Osteocyte (in vitro differentiated cells): ENCODE measurements at places on chromosomes 2 and 18. TPM values are rescaled to one million over a fixed set of nuclear protein-coding genes. Genes with fewer than 3 reads are reported as not detected.

DNA sequence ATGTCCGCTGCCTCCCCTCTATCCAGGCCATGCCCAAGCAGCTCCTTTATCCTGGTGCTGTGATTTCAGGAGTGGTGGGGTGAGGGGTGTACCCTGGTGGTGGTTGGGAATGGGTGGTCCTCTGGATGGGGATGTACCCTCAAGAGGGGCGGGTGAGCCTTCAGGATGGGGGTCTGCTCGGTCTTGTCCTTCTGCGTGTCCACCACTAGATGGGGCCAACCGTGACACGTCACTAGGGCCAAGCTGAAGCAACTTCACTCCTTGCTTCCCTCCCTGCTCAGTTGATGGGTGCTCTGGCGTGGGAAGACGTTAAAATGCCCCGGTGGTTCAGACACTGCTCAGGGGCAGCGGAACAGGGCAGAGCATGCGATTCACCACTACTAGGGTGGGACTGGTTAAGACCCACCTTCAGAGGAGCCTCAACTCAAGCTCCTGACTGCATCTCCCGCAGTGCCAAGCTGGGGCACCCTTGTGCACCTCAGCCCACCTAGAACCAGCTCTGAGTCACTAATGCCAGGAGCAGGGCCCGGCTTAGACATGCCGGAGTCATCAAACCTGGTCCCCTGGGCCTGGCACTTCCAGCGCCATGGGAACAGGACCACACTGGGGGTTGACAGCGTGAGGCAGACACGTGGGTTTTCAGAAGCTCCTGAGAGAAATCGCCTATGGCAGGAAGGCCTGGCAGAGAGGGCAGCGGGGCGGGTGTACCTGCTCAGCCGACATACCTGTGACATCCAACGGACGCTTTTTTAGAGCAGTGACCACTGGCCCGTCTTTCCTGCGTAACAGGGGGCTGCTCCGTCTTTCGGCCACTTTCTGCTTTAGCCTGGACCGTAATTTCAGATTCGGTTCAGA, 256.7 kb downstream of the HDAC4 start:
- DNase-seq: no peak

GRCh38 chr2:75870133-75870532, 159.4 kb upstream of the GCFC2 start:
- DNase-seq: no peak

DNA sequence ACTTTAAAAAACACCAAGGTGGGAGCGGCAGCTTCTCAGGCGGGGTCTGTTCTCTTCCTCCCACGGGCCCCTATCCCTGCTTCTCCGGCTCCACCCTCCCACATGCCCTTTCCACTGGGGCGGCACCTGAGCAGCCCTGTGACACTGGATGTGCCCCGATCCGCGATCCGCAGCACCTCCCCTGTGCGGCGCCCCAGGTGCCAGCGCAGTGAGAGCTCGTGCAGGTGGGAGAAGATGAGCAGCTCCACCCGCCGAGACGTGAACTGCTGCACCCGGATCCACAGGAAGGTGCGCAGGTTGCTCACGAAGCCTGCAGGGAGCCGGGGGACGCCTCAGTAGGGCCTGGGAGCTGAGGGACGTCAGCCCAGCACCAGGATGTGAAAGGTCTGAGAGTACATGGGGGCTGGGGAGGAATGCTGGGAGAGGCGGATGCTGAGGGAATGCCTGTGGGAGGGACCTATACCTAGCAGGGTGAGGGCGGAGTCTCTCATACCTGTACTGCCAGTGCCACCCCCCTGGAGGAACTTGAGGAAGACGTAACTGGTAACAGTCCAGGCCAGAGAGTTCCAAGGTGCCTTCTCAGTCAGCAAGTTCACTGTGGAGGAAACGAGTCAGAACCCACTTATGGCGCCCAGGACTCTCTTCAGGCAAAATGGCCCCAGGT, 2.8 kb downstream of the ABCB6 start:
- no peak for DNase-seq

FSIP2 gene
- 3.4 and 3.5 TPM in 2 replicates for total RNA-seq

- DNase-seq: no peak
Measured at GRCh38 chr2:195148004-195148403, 509.0 kb upstream of the SLC39A10 start.

DNA sequence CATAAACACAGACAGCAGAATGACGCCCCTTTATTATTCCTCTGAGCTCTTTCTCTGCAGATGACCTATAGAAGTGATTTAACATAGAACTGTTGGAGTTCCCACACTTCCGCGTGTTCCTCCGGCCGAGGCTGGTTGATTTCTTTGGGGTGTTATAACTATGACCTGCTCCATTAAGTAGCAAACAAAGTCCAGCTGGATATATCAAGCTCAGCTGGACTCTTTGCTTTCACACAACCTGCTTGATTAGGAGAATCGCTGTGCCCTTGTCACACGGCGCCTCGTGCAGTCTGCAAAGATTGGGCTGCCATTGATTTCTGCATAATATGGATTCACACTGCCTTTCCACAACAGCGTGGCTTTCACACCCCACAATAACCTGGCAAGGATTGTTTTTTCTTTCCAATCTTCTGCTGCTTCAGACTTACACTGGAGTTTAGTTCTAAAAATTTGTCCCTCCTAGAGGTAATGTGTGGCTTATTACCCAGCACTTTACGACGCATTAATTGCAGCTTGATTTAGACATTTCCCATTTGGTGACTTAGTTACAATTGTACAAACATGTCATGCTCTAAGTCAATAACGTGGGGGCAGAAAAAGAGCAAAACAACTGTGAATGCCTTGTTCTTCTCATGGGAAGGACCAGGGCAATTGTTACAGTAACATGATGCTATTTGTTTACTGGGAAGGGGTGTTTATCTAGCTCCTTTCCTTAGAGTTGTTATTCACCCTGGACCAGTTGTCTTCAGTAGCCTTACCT, 485.7 kb downstream of the TXNL1 start:
- no peak for DNase-seq

RESP18 gene
- not detected in 2 replicates for total RNA-seq

CIB4 gene
- not detected in 2 replicates for total RNA-seq

HRH4 gene
- not detected in 2 replicates for total RNA-seq

DNA sequence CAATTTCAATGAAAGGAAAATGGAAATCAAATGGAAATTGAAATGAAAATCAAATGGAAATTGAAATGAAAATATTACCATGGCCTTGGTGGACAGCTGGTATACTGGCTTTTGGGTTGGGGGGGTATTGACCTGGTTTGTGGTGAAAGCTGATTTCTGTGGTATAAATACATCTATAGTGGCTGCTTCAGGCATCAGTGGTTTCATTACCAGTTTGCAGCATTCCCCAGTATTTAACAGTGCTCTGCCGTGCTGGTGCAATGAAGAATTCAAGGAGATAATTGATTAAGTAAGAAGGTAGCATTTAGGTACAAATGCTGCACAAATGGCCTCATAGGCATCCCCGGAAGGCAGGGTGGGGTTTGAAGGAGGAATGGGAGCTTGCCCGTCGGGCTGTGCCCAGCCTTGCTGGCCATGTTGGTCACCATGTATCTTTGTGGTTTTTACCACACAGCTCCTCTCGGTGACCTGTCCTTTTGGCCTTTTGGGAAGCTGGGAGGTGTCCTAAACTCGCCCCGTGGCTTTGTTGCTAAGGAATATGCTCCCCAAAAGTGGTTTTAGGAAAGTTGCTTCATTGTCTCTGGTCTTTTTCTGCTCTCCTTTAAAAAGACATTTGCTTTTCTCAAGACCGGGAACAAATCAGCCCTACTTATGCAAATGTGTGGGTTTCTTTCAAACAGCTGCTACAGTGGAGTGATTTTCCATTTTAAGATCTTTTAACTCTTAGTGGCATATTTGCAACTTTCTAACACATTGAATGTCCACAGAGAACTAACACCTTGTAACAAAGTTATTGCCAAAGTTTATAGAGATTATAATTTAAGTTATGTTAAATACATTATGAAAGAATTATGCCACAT, 28.6 kb downstream of the SNTG2 start:
- DNase-seq: no peak

C2orf80 gene
- total RNA-seq: not detected in 2 replicates

- DNase-seq: no peak
Measured at GRCh38 chr18:58770601-58771000, 94.1 kb upstream of the ZNF532 start.

GRCh38 chr2:221549143-221549542, 23.0 kb downstream of the EPHA4 start:
- no peak for DNase-seq

- DNase-seq: peak; percentile 88
Measured at GRCh38 chr2:113324684-113325160, 46.0 kb upstream of the PAX8 start.
